Activated naive CD4-positive, alpha-beta T cell treated with Interleukin-2 at 50 U/mL for 16 hours (primary cell): ENCODE measurements at places on chromosomes 7 and 10.

DNA sequence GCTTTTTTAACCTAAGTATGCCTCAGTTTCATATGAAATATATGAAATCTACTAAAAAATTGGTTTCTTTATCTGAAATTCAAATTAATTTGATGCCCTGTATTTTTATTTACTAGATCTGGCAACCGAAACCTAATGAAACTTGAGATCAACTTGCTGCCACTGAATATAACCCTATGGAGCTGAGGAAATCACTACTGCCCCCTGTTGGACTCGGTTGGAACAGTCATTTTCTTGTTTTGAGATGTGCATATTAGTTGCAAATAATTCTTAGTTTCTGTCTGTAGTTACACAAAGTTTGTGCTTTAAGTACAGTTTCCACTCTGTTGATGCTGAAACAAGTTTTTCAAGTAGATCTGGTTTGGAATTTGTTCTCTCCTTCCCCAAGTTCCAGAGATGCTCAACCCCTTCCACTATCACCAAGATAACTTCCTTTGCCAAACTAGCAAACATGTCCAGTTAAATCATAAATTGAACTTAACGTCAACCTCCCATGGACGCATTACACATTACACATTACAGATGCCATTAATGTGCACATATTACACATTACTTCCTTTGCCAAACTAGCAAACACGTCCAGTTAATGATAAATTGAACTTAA lies 22.2 kb upstream of the EXOC4 start:
- DNase-seq: peak; percentile 29

DNA sequence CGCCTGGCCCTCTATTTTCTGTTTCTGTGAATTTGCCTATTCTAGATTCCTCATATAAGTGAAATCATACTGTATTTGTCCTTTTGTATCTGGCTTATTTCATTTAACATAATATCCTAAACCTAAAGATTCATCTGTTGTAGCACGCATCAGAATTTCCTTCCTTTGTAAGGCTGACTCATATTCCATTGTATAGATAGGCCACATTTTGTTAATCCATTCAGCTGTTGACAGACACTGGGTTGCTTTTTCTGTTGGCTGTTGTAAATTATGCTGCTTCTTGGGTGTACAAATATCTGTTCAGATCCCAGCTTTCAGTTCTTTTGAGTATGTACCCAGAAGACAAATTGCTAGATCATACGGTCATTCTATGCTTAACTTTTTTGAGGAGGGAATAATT lies 28.8 kb upstream of the CUL1 start:
- DNase-seq: no peak

- DNase-seq: no peak
Measured at GRCh38 chr7:38512704-38513103, 118.5 kb downstream of the AMPH start.

- no peak for DNase-seq
Measured at GRCh38 chr7:93817526-93817925, 73.0 kb downstream of the TFPI2 start.

GRCh38 chr10:15015451-15015850 lies 28.3 kb upstream of the OLAH start:
- no peak for DNase-seq

GRCh38 chr7:39197831-39198230 lies 220.1 kb downstream of the POU6F2 start:
- no peak for DNase-seq

GRCh38 chr7:1134951-1135350 lies 25.0 kb downstream of the ZFAND2A start:
- DNase-seq: no peak

DNA sequence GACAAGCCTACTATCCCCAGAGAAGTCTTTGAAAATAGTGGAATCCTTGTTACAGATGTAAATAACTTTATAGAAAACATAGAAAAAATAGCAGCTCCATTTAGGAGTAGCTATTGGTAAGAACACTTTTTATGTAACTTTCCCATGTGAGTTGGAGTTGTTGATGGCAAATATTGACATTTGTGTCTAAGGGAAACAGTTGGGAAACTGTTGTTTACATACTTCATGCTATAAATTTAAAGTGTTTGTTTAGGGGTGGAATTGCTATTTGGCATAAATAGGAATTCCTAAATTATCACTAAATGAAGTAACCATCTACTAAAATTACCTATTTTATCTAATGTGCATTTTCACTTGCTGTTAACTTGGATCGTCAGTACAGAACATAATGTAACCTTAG lies 50.7 kb downstream of the GDI2 start:
- no peak for DNase-seq

DNA sequence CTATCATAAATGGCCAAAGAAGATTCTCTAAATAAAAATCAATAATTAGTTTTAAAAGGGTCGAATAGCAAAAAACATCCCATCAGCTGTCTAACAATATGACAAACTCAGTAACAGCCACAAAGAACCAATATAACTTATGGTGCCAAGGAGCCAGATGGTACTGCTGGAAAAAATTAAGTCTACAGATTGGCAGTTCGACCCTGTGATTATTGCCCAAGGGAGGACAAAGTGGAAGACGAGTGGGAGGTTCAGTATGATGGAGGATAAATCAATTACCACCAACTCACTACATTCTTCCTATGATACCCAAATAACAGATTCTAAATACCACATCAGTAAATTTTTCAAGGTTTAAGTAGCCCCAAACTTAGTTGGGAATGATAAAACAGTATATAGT lies 49.0 kb downstream of the SKAP2 start:
- DNase-seq: no peak

DNA sequence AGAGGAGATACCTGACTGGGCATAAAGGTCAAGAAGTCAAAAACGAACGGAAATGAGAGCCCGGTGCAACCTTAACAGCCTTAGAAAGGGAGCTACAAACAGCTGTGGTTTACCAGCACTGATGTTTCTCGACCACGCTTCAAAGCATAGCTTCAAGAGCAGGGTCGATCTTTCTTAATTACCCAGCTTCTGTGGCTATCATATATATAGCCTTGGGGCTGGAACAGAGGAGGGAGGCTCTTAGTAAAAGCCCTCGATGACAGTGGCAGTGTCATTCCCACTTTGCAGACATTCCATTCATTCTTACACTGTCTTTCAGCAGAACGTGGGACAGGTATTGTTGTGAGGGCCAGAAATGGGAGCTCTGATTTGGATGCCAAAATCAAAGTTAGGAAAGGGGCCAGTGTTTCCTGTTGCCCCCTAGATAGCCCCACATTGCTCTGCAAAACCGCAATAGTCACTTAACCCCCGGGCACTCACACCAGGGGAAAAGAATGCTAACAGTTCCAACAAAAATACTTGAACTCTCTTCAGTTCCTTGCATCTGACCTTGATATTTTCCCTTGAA lies 141.5 kb downstream of the MTPAP start:
- no peak for DNase-seq

DNA sequence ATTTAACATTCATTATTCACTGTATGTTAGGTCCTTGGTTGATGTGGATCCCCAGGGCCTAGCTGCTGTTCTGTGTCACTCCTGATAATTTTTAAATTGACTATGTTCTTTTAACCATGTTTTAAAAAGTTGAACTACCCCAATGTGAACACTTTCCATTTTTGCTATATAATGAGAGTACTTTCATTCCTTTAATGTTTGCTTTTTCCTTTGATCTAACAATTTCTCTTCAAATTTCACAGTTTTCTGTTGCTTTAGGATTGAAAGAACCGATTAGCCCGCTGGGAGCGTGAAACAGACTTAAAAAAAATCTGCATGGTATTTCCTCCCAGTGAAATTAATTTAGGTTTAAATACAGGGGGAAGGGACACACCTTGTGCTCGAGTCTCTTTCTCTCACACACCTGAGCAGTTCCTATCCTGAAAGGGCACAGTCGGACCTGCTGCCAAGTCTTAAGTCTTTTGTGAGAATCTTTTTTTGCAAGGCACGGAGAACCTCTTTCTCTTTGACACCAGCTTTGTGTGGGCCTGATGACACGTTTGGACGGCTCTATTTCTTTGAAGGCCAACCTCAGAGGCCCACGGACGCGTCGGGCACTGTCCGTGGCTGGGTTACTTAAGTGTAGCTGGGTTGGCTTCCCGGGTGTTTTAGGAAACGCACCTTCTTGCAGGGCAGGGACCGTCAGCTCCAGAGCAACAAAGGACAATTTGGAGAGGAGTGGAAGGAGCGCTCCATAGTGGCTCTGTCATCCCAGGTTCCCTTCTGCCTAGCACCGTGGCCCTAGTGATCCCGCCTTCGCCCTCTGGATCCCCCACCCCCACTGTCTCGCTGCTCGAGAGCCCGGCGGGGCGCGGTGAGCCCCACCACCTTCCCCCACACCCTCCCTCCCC lies 1.0 kb upstream of the CHN2 start:
- DNase-seq: no peak

DNA sequence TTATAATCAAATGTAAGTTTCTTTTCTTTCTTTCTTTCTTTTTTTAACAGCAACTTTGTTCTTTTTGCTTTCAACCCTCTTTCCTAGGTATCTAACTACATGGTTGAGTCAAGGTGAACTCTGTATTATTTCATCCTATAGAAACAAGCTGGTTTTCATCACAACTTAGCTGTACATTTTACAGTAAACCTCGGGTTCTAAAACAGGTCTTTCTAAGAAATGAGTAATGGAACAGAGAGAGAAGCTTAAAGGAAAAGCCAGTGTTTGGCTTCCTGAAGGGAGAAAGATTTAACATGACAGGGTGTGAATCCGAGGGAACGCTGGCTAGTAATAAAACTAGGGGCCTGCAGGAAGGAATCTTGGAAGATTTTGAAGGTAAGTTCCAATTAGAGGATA lies 143.4 kb upstream of the ITGB1 start:
- no peak for DNase-seq

DNA sequence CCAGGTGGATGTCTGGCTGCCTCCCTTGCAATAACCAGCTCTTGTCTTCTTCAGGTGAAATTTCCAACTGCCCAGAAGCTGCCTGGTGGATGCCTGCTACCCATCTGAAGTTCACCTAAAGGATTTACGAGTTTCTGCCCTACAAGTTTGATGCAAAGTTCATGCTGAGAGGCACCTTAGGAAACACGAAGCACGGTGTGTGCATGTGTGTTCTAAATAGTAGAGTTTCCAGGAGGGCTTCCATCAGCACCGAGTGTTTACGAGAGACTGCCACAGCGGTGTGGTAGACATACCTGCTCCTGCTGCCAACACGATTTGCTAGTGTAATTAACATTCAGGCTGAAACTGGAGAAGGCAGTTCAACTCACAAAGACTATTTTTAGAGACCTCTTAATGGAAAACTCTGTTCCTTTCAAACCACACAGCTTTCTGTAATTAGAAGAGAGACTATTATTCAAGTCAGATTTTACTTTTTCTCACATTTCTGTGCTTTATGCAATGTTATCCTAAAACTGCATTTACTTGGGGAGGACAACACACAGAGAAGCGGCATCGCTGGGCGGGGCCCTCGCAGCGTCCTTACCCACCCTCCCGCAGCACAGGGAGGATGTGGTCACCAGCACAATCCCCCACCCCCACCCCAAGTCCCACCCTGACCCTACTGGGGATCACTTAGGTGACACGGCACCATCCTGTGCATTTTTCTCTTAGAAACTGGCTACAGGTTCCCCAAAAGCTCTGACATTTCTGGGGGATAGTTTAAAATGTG lies 15.5 kb upstream of the CPXM2 start:
- DNase-seq: no peak

GRCh38 chr10:71209731-71210541 lies 2.4 kb upstream of the UNC5B start:
- DNase-seq: no peak

DNA sequence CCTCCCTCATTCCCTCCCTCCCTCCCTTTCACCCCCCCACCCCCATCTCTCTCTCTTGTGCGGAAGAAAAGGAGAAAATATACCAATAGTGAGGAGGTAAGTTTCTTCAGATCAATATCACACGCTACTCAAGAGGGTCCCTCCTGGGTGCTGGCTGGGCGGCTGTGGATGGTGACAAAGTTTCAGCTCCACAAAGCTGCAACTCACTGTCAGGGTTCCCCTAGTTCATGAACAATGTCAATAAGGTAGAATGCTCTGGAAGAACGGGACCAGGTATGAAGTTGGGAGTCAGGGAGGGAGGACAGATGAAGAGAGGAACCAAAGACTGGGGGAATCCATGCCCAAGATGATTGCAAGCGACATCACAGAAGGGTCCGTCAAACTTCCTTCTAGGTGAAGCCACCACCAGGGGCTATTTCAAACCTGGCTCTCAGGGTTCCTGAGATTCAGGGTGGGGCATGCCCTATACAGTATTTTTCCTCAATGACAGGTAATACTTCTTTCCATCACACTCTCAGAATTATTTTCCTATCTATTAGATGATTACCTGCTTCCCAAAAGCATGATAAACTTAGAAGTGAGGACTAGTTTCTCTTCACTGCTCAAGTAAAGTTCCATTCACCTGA lies 1.4 kb upstream of the PDE1C start:
- DNase-seq: no peak

GRCh38 chr10:71852355-71852937 lies 1.4 kb upstream of the PSAP start:
- no peak for DNase-seq

DNA sequence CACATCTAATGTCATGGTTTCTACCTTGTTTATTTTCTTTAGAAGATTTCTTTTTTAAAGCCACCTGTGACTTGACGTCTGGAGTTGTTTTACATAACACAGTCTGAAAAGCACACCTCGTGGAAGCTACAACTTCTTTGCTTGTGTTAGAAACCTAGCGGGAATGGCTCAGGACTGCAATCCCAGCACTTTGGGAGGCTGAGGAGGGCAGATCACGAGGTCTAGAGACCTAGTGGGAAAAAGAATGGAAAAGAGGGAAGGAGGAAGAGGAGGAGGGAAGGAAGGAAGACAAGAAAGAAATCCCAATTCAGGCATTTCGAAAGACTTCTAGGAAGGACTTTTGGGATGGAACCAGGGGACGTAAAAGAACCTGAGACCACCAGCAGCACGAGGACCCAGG lies 146.3 kb upstream of the CELF2 start:
- no peak for DNase-seq

DNA sequence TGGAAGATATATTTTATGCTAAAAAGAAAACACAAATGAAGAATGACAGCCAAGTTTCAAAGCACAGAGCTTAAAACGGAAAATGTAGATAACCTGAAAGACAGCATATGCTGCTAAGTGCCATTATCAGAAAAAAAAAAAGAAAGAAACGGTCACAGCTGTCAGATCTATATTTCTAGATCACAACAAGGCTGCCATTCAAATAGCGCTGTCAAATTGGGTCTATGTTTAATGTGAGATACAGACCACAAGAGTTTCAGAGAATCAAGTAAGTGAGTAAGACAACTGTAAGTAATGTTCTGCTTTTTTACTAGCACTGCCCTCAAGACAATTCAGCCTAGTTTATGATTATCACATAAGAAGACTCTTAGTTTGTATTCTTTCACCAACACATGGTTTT lies 66.1 kb upstream of the RNF148 start:
- no peak for DNase-seq

GRCh38 chr10:3668276-3668965 lies 116.6 kb downstream of the KLF6 start:
- peak; percentile 67 for DNase-seq
